ENCODE measurements at places on chromosomes 1 and 21.

DNA sequence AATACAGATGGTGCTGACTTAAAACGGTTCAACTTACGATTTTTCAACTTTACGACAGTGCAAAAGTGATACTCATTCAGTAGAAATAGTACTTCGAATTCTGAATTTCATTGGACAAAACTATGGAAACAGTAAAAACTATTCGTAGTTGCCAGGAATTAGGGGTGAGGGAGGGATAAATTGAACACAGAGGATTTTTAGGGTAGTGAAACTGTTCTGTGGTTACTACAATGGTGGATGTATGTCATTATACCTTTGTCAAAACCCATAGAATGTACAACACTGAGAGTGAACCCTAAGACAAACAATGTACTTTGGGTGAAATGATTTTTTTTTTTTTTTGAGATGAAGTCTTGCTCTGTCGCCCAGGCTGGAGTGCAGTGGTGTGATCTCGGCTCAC, 7.5 kb downstream of the DDR2 start:
- no peak for DNase-seq

- peak; percentile 20 for DNase-seq
Observed at GRCh38 chr1:107691540-107691939, 273.4 kb downstream of the VAV3 start.

DNA sequence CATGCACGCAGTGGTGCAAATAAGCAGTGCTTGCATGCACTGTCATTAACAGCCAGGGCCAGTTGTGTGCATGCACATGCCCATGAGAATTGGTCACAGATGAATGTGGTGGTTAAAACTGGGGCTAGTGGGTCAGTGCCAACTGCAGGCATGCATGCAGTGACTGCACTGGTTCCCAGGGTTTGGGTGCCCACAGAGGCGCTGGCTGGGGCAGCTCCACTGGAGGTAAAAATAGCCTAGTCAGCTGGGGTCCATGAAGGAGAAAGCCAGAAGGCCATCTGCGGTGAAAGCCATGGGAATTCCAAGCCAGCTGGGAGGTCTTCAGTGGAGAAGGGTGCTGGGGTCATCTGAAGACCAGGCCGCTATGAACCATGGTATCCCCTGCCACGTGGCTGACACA, 70.2 kb downstream of the SLC5A9 start:
- no peak for DNase-seq

DNA sequence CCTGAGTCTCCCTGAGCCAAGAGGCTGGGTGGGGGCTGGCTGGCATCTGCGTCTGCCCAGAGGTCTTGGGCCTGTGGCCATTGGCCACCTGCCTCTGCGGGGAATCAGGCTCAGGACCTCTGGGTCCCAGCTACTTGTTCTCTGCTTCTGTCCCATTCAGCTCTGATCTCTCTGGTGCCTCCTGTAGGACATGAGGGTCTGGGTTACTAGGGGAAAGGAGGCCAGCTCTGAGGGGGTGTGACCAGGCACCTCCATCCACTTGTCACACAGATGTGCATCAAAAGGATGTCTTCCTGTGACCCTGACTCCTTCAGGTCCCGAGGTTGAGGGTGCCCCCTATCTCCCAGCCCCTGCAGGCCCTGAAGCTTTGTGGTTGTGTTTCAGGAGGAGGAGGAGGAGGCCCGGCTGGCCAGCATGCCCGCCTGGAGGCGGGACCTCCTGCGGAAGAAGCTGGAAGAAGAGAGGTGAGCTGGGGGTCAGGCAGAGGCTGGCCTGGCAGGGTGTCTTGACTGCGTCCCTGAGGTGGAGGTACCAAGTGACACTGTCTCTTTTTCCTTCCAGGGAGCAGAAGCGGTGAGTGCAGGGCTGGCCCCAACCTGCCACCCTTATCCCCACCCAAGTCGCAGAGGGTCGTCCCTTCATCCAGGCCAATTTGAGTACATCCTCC, 9.0 kb downstream of the TNFRSF25 start:
- no peak for DNase-seq

GRCh38 chr21:28356422-28356821, 636.3 kb downstream of the LTN1 start:
- no peak for DNase-seq
